ENCODE measurements at places on chromosomes 16 and 17.

GRCh38 chr17:51121620-51122472, 1.2 kb upstream of the SPAG9 start:
- peak; percentile 90 for DNase-seq

- DNase-seq, result no peak
Observed at GRCh38 chr17:18371455-18371854, 6.1 kb upstream of the EVPLL start.

GRCh38 chr16:50172195-50172922, 19.3 kb downstream of the TENT4B start:
- DNase-seq, result no peak

GRCh38 chr17:57114085-57114673, 29.1 kb downstream of the AKAP1 start:
- DNase-seq, result peak; percentile 51

DNA sequence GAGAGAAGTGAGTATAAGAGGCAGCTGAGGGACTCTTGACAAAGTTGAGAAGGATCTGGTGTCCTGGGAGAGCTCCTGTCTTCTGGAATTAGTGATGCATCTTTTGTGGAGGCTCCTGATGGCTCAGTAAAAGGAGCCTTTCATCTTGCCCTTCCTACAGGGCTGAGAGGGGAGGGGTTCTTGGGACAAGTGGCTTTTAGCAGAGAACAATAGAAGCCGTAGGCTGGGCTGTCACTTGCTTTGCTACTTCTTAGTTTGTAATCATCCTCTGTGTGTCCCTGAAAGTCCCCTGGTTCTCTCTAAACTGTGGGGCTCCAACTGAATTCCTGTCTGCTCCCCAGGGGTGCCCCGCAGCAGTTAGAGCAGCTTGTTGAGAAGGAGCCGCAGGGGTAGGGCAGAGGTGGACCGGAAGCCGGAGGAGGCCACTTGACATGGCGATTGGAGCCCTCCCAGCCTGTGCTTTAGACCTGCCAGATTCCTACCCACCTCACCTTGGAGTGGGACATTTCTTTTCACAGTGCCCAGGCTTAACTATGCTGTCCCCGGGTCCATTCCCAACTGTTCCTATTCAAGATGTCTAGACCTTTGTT, 85.1 kb downstream of the PRKCA start:
- no peak for DNase-seq

- DNase-seq, result no peak
Observed at GRCh38 chr16:72974142-72974769, 73.7 kb downstream of the ZFHX3 start.

DNA sequence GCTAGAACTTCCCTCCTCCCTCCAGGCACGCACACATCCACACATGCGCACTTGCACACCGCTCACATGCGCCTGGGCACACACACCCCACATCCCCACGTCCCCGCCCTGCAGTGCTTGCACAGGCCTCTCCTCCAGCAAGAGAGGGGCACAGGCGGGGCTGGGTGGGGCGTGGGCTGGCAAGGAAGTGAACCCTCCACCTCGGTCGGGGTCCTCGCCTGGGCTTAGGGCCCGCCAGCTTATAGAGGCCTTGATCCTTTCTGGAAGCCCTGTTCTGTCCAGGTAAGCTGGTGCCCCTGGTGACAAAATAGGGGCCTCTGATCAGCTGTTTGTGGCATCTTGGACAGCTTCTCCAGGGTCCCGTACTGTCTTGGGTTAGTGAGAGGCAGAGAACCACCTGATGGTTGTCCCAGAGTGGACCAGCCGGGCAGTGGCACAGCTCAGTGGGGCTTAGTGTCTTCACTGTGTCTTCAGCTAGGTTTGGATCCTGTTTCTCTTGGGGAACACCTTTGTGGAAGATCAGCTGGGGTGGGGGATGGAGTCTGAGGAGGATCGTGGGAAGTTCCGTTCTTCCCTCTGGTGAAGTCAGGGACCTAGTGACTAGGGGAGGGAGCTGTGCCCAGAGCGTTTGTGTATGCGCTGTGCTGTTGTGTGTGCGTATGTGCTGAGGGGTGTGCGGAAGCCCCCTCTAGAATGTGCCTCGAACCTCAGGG, 12.1 kb downstream of the TBX4 start:
- no peak for DNase-seq

GRCh38 chr16:426115-426905, 861 bp downstream of the RAB11FIP3 start:
- DNase-seq, result no peak

DNA sequence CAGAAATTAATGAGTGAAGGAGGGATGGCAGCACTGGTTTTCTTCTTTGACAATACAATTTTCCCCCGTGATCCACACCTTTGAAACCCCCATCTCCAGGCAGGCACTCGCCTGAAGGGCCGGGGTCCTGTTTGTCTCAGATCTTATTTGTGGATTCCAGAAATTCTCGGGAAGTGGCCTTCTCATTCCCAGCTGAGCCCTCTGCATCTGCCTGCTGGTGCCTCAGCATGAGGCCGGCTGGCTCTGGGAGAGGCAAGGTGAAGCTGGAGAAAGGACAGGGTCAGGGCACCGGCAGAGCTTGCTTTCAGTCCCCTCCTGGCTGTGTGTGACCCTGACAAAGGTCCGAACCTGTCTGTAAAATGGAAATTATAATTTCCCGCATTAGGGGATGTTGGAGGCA, 35.8 kb upstream of the C1QL1 start:
- no peak for DNase-seq

DNA sequence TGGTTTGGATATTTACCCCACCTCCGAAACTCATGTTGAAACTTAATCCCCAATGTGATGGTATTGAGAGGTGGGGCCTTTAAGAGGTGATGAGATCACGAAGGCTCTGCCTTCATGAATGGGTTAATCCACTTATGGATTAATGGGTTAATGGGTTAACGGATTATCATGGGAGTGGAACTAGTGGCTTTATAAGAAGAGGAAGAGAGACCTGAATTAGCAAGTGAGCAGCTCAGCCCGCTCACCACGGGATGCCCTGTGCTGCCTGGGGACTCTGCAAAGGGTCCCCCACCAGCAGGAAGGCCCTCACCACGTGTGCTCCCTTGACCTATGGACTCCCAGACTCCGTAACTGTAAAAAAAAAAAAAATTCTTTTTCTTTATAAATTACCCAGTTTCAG, 16.5 kb upstream of the GPRC5B start:
- no peak for DNase-seq

DNA sequence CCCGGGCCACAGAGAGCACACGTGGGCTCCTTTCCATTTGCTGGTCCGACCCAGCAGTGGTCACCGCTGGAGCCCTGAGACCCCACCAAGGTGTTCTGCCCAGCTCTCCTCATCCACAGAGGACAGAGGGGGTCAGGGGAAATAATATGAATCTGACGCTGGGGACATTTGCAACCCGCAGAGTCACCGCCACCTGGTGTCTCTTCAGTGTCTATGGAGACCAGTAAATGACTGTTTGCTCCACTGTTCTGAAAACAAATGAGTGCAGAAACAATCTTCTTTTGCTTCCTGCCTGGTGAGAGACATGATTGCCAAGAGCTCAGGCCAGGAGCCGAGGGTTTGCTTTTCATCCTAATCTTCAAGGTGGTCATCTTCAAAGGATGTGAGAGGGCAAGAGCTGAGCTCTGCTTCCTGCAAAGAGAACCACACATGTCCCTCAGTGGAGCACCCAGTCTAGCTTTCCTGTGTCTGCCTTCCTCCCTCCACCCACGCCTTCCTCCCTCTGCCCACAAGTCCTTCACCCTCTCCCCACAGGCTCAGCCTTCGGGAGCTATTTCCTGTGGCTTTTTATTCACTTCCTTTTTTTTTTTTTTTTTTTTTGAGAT, 14.7 kb upstream of the KLHDC4 start:
- DNase-seq, result peak; percentile 51

DNA sequence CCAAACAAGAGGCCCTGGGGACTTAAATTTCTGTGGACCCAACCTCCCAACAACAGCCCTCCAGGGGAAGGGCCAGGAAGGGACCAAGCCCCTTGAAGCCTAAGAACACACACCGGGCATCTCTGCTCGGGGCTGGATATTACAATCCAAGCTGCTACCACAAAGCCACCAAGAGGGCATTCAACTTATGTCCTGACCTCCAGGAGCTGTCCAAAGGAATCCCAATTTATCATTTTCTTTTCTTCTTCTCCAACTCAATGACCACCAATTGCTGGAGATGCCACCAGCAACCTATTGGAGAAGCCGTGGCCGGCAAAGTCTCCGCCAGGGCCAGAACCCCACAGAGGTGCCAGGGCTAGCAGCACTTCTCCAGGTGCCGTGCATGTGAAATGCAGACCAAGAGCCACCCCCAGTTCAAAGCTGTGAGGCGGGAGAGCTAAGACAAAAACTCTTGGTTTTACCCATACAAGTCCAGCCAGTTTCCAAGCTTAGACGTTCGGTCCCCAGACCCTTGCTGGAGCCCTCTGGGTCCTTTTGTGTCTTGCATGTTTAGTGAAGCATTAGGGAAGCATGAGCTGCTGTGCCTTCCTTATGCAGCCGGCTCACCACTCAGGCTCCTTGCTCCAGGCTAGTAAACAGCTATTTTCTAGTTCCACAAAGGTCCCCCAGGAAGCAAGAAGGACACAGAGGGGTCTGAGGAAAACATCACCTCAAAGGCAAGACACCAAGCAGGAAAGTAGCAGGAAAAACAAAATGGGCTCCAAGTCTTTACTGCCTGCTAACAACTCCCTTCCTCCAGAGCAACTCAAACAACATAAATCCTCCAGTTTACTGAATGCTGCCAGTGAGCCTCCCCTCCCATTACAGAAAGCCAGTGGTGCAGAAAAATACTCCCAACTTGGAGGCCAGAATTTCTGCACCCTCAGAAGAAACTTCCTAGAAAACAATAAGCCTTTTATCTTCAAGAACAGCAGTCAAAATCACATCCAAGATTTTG, 3.2 kb downstream of the PITPNA start:
- no peak for DNase-seq

DNA sequence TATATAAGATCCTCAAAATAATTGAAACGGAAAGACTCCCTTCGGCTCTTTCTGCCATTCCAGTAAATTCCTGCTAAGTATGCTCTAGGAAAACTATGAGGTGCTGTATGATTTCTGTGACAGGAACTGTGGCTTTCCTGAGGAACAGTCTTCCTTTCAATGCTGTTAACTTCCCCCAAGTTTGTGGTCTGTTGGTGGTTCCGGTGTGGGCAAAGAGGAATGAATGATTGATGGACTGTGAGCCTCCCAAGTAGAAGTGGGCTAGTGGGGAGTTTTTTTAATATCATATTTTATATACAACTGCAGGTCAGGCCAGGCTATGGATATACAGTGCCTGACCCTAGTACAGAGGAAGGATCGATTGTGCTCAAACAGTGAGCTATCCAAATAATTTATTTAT, 560.7 kb upstream of the RBFOX1 start:
- no peak for DNase-seq

- no peak for DNase-seq
Observed at GRCh38 chr16:79816081-79816497, 215.6 kb upstream of the MAF start.

DNA sequence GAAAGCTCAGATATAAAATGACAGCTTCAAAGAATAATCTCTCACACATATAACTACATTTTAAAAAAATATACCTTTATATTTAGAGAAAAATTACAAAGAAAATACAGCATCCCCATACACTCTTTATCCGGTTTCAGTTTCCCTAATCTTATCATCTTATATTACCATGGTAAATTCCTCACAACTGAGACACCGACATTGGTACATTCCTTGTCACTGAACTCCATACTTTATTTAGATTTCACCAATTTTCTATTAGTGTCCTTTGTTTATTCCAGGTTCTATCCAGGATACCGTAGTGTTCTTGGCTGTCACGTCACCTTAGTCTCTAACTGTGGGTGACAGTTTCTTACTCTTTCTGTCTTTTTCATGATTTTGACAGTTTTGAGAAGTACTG, 22.0 kb upstream of the ABCA10 start:
- no peak for DNase-seq

DNA sequence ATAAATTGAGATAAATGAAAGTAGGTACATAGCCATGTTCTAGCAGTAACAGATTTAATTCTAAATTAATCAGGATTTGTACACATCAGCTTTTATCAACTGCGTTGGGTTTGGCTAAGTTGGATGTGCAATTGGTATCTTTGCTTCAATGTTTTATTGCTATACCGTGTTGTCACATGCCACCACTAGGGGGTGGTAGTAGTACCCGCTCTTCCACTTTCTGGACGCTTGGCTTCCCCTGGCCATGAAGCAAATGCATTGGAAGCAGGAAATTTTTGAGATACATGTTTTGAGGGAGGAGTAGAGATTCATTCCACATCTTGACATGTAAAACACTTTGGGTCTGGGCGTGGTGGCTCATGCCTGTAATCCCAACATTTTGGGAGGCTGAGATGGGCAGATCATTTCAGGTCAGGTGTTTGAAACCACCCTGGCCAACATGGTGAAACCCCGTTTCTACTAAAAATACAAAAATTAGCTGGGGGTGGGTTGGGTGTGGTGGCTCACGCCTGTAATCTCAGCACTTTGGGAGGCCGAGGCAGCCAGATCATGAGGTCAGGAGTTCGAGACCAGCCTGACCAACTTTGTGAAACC, 58.6 kb downstream of the EMP2 start:
- DNase-seq, result no peak

GRCh38 chr17:74795327-74796020, 19.3 kb upstream of the NAT9 start:
- no peak for DNase-seq

DNA sequence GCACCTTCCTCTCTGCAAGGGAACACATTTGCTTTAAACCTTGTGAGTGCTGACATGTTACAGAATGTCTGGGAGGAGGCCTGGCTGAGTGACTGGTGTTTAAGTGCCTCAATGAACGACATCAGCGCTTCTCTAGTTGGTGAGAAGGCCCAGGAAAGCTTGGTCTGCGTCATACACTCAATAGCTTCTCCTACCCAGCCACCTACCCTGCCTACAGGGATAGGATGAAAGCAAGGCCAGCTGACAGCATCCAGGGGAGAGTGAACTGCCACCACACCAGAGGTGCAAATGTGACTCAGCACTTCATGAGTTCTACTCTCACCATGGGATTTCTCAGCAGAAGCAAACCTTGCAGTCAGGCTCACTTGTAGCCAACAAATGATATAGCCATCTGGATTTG, 31.7 kb upstream of the CFAP20 start:
- no peak for DNase-seq

DNA sequence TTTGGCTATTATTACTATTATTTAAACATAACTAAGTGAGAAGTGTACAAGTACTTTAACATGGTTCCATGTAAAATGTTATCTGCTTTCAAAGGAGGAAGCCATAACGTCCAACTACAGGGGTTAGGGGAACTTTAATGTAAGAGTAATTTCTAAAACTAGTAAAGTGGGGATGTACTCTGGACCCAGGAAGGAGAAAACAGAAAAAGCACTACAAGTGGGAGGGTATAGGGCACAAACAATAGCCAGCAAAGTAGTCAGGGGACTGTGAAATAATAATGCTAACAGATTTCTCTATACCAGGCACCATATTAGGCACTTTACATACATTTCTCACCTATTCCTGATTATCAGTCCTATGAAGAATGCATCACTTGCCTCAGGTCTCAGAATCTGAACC, 19.6 kb downstream of the USP31 start:
- DNase-seq, result no peak

- DNase-seq, result peak; percentile 56
Observed at GRCh38 chr17:78748730-78749317, 33.2 kb downstream of the CYTH1 start.

All from stimulated activated CD4-positive, alpha-beta T cell treated with anti-CD3 and anti-CD28 coated beads, TNF-alpha, amount 100 ng/mL, for 48 hours (primary cell).